Stimulated activated CD8-positive, alpha-beta memory T cell treated with anti-CD3 and anti-CD28 coated beads, Interleukin-4, amount 100 ng/mL, for 24 hours (primary cell): ENCODE measurements at places on chromosomes 12 and 14.

- no peak for DNase-seq
Observed at GRCh38 chr14:104268725-104269436, 130.5 kb downstream of the KIF26A start.

- DNase-seq: no peak
Observed at GRCh38 chr14:47857646-47858045, 182.2 kb upstream of the MDGA2 start.

DNA sequence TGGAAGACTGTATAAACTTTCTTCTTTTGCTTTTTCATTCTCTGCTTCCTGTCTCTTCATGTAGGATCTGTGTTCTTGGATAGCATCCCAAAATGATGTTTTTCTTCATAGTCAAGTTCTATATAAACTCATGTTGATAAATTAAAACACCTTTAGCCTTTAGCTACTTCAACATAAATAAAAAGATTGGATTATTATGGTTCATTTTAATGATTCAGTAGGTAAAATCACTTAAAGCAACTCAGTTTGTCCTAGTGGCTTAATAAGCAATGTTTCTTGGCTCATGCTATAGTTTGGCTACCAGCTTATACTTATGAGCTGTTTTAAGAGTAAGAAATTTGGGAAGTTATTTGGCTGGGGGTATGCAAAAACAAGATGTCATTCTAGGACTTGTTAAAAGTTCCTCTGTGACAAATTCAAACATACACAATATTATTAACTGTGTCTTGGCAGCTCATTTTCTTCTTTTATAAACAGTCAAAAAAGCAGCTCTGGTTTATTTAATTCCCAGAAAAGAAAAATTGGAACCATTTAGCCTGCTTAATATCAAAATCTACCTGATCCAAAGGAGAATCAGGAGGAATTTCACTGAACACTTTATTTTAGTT, 111.4 kb downstream of the TMTC3 start:
- no peak for DNase-seq

DNA sequence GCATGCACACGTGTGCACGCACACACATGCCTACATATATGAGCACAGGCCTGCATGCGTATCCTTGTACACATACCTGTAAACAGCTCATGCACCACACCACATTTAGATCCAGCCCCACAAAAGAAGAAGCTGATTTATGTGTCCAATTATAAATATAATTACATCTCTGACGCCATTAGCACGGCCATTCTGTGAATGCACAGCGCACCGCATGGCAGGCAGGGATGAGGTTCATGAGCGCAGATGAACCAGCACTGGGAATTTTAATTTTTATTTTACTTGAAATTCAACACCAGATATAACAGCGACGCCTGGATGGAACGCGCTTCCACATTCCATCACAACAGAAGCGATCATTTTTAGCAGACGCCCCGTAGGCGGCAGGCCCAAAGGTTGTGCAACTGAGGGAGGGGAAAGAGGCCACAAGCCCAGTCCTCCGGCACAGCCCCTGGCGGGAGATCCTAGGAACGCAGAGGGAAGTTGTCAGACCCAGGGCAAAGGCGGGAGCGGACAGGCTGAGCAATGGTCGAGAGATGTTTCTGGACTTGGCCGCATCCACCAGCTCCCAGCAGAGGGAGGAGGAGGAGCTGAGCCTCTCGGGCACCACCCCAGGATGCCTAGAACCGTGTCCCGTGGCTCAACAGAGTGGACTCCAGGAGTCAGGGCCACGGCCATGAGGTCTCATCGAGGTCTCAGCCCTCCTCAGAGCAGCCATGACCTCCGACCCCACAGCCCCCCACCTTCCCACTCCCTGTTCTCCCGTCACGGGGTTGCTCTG, 37.9 kb upstream of the GALNT9 start:
- no peak for DNase-seq

DNA sequence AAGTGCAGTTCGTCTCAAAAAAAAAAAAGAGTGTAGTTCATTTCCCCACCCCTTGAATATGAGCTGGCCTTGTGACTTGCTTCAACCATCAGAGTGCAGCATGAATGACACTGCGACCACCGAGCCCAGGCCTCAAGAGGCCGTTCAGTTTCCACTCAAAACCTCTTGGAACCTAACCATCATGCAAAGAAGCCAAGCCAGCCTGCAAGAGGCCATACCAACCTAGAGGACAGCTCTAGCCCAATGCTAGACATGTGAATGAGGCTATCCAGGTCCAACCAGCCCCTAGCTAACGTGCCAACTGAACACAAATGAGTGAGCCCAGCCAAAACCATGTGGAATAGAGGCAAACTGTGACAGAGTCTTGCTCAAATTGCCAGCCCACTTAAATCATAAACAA, 29.7 kb downstream of the R3HDM2 start:
- no peak for DNase-seq

GRCh38 chr12:94203796-94204195, 55.4 kb downstream of the PLXNC1 start:
- no peak for DNase-seq

DNA sequence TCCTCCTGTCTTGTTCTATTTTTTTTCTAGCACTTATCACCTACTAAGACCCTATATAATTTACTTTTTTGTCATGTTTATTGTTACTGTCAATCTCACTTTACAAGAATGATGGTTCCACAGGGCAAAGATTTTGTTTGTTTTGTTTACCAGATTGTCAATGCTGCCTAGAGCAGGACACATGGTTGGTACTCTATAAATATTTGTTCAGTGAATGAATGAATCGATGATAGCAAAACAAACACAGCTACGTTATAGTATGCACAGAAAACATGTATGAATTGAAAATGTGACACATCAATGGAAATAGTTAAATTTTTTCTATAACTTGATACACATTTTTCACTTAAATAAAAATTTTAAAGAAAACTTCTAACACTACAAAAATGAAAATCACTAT, 67.1 kb upstream of the KRR1 start:
- DNase-seq: no peak

DNA sequence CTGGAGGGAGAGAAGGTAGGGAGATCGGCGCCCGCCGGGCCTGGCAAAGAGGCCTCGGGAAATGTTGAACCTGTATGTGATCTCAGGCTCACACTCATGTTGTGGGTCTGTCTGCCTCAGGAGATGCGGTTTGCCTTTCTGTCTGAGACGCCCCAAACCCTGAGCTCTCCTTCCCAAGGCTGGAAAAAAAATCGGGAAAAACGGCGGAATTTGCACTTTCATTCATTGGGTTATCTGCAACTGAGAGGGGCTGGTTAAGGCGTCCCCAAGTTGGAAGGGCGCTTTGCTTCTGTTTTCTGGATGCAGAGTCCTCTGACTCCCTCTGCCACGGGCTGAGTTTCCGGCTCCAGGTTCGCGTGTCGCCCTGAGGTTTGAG, 5.0 kb upstream of the HOXC9 start:
- no peak for DNase-seq

GRCh38 chr14:47278233-47278842, 397.1 kb downstream of the MDGA2 start:
- DNase-seq: peak; percentile 0

DNA sequence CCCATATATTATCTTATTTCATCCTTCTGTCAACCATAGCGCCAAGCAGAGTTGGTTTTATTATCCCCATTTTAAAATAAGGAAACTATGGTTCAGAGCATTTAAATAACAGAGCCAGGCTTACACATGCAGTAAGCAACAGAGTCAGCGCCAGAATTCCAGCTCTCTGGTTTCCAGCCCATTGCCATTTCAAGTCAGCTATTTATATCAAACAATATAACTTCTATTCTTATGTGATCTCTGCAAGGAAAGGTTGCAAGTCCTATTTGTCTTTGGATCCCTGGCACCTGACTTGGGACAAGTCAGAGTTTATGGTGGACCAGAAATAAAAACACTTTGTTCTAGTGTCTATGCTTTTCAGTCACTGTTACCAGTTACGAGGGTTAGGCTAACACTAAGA, 174.1 kb upstream of the EEA1 start:
- DNase-seq: no peak

DNA sequence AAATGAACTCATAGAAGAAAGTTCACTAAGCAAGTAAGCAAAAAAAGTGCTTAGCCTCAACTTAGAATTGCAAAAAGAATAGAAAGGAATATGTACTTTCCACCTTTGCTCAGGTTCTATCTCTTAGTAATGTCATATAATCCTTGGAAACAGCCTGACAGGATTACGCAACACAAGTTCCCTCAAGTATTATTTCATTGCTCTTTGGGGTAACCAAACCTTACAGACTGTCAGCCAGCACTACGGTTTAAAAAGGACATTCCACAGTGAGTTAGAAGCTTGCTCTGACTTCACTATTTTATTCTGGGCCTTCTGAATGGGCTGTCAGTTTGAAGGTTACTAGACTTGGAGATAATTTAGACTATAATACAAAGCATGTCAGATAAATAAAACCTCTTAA, 264.0 kb downstream of the ATXN7L3B start:
- no peak for DNase-seq

DNA sequence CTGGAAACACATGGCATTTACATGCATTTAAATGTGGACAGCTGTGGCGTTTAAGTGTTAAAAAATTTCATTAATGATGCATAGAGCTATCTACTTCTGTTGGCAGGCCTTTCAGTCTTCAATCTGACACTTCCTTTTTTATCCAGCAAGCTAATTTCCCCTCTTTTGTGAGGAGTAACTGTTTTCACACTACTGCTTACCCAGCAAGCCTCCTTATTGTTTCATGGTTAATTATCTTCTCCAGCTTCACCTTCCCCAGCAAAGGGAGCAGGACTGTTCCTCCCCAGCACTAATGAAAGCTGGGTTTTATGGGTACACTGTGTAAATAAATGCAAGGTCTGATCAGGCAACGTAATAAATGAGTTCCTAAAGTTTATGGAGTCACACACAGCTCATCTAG, 129.4 kb upstream of the NPAS3 start:
- DNase-seq: no peak

- DNase-seq: no peak
Observed at GRCh38 chr12:44405297-44405696, 470.8 kb downstream of the NELL2 start.

GRCh38 chr14:24943024-24943423, 106.9 kb downstream of the STXBP6 start:
- no peak for DNase-seq

DNA sequence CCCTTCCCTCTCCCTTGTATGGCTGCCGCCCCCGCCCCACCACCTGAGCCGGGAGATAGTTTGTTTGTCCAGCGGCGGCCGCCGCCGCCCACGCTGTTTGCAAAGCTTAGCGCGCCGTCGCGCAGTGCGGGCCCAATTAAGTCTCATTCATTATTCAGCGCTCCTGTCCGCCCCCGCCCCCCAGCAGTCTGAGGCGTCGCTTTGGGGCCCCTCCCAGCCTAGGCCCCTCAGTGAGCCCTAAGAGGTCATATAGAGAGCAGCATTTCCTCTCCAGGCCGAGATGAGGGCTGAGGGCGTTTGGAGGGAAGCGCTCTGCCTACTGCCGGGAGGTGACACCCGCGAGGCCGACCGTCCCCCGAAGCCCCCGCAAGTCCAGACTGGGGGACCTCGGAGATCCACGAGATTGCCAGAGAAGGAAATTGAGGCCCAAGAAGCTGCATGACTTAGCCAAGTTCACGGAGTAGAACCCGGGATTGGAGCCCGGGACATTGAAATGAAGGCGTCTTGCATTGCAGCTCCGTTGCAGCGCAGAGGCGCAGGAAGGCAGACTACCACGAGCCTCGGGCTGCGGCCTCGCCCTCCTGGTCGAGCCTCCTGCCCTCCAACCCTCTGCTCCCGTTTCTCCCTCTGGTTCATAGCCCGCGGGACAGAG, at the start of gene DNAJC22:
Gene DNAJC22, plus strand, starts transcription at position 230 of the 652 bp plus-strand sequence. CDS start 1,985 bp downstream, outside the sequence.
- DNase-seq: no peak

GRCh38 chr14:75861161-75861621, 120.6 kb downstream of the TGFB3 start:
- no peak for DNase-seq

GRCh38 chr14:52235866-52236510, 31.5 kb upstream of the PTGDR start:
- no peak for DNase-seq

DNA sequence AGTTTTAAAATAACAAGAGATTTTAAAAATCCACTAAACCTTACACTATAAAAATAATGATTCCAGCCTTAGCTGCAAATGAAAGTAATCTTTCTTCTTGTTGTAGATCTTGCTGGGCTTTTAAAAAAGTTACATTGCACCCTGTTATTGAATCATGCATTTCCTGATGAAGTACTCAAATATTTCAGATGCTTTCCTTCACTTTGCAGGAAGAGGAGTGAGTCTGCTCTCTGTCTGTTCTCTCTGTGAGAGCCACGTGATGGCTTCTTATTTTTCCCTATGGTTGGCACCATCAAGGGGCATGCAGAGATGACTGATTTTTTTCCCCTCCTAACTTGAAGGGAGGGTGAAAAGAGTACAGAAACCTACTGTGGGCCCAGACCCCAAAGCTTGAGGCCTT, 262.7 kb downstream of the ATP23 start:
- DNase-seq: no peak

DNA sequence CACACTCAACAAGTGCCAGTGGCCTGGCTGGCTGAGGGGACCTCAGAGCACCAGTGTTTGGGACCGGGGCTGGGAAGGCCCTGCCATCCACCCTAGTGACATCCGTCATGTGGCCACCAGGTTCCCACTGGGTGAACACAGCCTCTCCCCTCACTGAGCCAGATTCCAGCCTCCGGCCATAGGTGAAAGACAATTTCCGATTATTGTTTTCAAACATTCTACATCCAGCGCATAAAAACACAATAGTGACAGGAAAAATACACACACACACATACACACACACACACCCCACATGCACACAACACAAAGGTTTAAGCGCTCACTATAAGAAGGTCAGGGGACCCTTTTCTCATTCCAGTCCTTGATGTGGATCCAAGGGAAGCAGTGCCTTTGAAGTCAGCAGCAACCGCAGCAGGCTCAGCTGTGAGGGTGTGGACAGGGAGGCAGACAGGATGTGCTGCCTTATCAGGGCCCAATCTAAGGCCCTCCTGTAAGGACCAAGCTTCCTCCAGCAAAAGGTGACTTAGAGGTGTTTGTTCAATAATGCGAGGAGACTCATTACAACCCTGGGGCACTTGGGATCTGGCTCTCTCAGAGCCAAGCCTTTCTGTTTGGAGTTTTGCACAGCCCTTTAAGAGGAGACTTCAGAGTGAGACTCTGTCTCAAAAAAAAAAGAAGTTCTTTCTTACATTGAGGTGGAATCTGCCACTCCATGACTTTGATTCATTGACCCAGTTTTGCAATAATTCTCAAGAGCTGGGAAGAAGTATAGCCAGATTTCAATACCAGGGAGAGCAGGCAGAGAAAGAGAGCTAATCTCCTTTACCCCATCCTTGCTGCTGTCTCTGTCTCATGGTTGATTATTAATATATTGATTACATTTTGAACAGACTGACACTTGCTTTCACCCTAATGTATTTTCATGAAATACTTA, 227.8 kb downstream of the ZFP36L1 start:
- DNase-seq: no peak

GRCh38 chr12:18750085-18750484, 12.2 kb downstream of the CAPZA3 start:
- DNase-seq: no peak

GRCh38 chr12:60333461-60333860, 737.6 kb downstream of the SLC16A7 start:
- no peak for DNase-seq
